MG63 (cell line): ENCODE measurements at places on chromosomes 13 and 19. TPM values are rescaled to one million over a fixed set of nuclear protein-coding genes. Genes with fewer than 3 reads are reported as not detected.

DNA sequence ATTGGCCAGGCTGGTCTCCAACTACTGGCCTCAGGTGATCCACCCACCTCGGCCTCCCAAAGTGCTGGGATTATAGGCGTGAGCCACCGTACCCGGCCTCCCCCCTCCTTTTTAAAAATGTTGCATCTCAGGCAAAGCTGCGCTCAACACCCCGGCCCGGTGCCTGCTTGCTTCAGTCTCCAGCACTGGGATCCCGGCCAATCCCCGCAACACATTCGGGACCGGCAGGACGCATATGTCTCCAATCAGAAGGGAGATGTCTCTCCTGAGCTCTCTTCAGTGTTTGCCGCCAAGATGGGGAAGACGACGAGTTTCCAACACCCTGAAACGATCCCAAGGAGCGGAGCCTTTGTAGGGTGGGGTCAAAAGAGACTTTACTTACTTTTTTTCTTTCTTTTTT lies 16.1 kb downstream of the GNG7 start:
- DNase-seq, result no peak

DNA sequence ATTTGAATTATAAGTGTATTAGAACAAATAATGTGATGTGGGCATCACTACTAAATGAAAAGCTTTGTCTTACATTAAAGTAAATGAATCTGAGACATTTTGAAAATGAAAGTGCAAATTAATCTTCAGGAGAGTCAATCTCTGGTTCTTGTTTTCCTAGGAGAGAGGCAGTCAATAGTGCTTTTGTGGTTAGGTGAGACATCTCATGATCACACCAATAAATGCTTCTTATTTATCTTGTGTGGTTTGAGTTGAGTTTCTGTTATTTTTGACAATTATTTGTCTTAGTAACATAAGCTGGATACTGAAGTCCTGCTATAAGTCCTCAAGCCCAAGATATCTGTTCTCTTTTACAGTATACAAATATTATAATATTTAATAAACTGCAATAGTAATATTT lies 1378.0 kb upstream of the PCDH9 start:
- DNase-seq, result no peak

DNA sequence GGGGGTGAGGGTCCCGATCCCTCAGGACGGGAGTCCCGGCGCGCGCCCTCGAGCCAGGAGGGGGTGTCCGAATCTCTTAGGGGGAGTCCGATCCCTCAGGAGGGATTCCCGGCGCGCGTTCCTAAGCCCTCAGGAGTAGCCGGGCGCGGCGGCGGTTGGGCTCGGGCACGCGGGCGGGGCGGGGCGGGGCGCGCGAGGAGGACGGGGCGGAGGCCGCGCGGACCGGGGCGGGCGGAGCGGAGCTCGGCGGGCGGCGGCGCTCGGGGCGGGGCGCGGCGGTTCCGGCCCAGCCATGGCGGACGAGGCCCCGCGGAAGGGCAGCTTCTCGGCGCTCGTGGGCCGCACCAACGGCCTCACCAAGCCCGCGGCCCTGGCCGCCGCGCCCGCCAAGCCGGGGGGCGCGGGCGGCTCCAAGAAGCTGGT lies at the start of gene CUL4A:
TSS of gene CUL4A (plus strand) at position 278 of the 423 bp plus-strand sequence. CDS start at position 293, 15 bp downstream.
- peak; percentile 86 for DNase-seq

DNA sequence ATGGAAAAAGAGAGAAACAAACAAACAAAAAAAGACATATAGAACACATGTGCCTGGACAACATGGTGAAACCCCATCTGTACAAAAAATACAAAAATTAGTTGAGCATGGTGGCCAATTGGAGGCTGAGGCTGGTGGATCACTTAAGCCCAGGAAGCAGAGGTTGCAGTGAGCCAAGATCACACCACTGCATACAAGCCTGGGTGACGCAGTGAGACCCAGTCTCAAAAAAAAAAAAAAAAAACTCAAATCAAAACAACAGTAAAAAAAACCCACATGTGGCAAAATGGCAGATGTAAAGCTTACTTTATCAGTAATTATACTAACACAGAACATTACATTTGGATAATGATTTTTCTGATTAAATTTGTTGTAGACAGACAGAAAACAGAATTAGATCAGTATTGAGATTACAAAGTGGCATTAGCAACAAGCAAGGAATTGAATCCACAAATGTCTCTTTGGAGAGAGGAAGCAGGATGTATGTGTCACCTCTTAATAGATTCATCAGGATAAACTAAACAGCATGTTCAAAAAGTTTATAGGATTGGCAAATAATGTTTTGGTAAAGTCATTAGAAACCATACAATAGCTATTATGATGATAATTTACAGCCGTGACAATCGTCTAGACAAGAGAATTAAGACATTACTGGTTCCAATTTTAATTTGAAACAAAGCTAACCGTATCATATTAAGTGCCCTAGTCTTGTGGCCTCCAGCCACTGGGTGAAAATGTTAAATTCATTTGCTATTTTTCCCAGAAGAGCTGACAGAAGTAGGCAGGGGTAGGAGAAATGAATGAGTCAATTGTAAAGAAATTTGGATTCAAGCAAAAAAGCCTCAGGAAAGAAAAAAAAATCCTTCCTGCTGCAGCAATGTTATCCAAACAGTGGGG lies 206.0 kb downstream of the FGF14 start:
- DNase-seq, result no peak

DNA sequence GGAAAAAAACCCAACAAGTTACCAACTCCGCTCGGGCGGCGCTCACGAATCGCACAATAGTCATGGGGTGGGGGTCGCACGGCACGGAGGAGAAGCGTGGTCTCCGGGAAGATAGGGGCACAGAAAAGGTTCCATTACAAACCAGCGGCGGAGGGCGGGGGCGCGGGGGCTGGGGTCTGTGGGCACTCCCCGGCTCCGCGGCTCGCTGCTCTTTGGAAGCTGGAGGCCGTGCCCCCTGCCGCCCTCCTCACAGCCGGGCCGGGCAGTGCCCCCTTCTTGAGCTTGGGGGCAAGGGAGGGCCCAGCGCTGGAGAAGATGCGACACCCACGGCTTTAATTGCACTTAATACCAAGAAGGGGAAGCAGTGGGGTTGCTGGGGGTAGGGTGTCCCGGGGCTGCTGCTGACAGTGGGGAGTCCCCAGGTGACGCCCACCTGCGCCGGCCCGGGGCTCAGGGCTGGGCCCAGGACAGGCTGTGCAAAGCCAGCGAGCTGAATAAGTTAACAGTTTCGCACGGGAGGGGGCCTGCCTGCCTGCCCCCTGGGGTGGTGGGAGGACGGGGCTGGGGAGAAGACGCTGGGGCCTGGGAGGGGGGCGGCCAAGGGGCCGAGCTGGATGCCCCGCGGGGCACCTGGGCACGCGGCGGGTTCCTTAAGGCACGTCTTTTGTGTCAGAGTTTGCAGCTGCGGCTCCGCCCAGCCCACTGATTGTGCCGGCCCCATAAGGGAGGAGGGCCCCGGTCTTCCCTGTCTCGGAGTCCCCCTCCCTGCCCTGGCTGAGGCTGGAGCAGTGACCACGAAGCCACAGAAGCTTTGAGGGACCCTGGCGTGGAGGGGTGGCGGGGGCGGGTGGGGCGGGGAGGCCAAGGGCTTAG lies 9.8 kb downstream of the DCAF15 start:
- DNase-seq, result no peak

DNA sequence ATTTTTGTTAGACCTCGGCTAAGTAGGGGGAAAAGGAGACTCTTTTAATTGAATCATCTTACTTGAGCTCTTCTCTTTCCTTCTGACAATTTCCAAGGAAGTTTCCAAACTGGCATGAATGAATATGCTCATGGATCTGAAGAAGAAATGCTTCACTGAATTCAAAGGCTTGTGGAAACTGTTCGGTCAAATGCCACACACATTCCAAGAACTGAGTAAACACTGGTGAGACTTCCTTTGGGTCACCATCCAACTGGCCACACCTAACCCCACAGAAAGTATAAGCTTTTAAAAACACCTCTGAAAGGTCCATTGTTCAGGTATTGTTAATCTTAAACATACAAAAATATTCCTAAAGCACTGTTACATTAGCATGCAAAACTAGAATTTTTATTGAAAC lies 33.6 kb downstream of the MTMR6 start:
- DNase-seq, result no peak

- DNase-seq, result peak; percentile 63
Measured at GRCh38 chr19:11191273-11191755, 6.0 kb downstream of the KANK2 start.

GRCh38 chr19:3543150-3544057 lies 4.4 kb downstream of the TEKTIP1 start:
- DNase-seq, result no peak

DNA sequence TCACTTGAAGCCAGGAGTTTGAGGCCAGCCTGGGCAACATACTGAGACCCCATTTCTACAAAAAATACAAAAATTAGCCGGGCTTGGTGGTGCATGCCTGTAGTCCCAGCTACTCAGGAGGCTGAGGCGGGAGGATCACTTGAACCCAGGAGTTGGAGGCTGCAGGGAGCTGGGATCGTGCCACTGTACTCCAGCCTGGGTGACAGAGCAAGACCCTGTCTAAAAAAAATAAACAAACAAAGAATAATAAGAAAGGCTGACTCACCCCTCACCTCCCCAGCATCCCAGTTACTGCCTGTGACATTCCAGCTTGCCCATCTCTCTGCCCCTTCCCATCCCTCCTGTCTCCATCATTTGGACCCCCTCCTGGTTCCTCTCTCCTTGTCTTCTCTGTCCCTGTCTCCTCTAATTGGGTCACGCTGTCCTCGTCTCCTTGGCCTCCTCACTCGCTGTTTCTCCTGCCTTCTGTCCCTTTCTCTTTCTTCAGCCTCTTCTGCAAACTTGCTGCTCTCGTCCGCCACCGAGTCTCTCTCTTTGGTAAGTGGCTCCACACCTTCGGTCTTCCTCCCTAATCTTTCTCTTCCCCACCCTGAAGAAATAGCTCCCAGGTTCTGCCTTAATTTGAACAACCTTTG lies 77.7 kb downstream of the RYR1 start:
- no peak for DNase-seq

- peak; percentile 42 for DNase-seq
Measured at GRCh38 chr13:72920097-72920496, 138.2 kb downstream of the PIBF1 start.

- no peak for DNase-seq
Measured at GRCh38 chr13:65532231-65532630, 1697.9 kb downstream of the PCDH9 start.

DNA sequence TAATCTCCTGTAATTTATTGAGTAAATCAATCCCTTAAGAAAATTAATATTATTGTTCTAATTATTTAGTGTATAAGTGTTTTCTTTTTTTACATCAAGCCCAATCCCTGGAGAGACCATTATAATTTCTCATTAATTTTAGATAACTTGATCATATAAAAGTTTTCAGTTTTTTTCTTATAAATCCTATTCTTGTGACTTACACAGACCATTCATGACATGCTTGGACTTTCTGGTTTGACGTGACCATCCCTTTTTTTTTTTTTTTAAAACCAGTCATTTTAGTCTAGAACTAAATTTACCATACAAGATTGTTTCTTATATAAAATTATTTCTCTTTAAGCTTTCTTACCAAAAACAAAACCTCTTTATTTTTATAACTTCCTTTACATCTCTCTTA lies 5.4 kb upstream of the MTRF1 start:
- no peak for DNase-seq

ETV2 gene
- total RNA-seq, result not detected in 2 replicates

RFPL4AL1 gene
- total RNA-seq, result not detected in 2 replicates
